Prostate gland (tissue), 2 donors: ENCODE measurements at places on chromosomes 11 and 22. TPM values are rescaled to one million over a fixed set of nuclear protein-coding genes. Genes with fewer than 3 reads are reported as not detected.

The MYBPC3 gene
- 0.91 TPM for total RNA-seq

DNA sequence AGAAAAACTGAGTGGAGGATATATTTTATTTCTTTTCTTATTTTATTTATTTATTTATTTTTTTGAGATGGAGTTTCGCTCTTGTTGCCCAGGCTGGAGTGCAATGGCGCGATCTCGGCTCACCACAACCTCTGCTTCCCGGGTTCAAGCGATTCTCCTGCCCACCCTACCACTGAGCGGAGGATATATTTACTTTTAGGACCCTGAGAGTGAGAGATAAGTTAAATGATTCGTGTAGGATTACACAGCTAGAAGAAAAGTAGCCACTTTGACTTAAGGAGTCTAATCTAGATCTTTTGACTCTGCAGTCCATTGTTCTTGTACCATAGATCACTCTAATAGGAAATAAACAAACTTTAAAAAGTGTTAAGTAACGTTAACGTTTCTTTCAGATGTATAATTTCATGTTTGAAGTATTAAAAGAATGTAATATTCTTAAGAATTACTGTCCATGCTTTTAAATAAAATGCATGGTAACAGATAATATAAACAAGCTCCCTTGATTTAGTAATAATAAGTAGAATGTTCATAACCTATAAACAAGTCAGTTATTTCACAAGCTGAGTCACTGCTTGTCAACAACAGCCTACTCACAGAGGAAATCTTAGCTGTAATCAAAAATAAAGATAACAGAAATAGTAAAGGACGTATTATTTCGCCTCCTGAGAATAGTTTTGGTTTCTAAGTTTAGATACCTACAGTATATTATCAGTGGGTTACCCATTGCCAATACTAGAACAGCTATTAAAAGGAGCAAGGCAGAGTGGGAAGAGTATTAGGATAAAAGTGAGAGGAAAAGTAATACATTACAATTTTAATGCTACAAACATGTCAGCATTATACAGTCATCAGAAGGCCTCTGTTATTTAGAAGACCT is 18.6 kb downstream of the USP47 start:
- H3K27ac ChIP-seq = no peak overlapping the region
- H3K27me3 ChIP-seq = no peaks in the 10 kb centered on the region
- no peaks in the 10 kb centered on the region for H3K4me1 ChIP-seq
- H3K36me3 ChIP-seq = no peaks in the 10 kb centered on the region
- no peak for DNase-seq

GRCh38 chr11:13318498-13319295 is 41.1 kb downstream of the BMAL1 start:
- no peak for DNase-seq
- H3K36me3 ChIP-seq = no peaks in the 10 kb centered on the region
- H3K27me3 ChIP-seq = no peaks in the 10 kb centered on the region

GRCh38 chr22:46593211-46593681 is 26.9 kb upstream of the GRAMD4 start:
- peaks cover 5% of the 10 kb centered on the region for H3K4me1 ChIP-seq
- no peaks in the 10 kb centered on the region for H3K27me3 ChIP-seq
- DNase-seq = no peak
- no peaks in the 10 kb centered on the region for H3K36me3 ChIP-seq

DNA sequence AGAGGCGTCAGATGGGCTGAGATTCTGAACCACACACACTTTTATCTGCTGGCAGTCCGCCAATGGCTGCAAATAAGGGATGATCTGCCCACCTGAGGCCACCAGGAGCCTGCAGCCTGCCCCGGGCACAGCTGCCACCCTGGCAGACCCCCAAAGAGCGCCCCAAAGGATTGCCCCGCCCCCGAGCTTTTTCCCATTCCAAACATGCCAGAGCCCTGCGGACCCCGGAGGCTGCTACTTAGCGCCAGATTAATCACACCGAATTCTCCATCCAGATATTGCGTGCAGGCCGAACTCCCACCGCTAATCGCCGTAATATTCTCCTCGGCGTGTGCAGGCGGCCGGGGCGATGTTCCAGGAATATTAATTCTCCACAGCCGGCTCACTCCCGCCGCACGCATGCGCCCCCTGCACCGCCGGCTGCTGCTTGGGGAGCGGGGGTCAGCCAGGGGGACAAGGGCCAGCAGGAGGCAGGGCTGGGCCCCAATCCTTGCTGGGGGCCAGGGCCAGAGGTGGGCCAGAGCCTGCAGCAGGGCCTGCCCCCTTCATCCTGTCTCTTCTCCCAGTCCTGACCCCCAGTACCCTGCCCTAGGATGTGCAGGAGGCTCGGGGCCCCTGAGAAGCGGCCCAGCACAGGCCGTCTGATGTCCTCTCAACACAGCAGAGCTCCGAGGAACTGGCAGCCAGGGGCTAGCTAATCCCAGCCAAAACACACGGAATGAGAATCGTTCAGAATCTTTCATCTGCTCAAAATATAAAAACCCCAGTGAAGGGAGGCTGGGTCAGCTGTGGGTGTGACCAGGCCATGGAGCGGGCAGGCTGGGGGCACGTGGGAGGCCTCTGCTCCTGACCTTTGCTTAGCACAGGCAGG is 19.5 kb upstream of the TCF20 start:
- no peak for DNase-seq
- H3K27ac ChIP-seq = no peak overlapping the region
- no peaks in the 10 kb centered on the region for H3K36me3 ChIP-seq
- no peaks in the 10 kb centered on the region for H3K4me1 ChIP-seq
- no peak overlapping the region for H3K4me3 ChIP-seq
- H3K27me3 ChIP-seq = no peaks in the 10 kb centered on the region

- H3K27ac ChIP-seq = no peak overlapping the region
- H3K4me1 ChIP-seq = no peaks in the 10 kb centered on the region
- no peak for DNase-seq
- no peaks in the 10 kb centered on the region for H3K36me3 ChIP-seq
These were observed 166.3 kb upstream of the ZC3H12C start for GRCh38 chr11:109926941-109927340.
